ENCODE measurements at places on chromosomes 13 and 19. TPM values are rescaled to one million over a fixed set of nuclear protein-coding genes. Genes with fewer than 3 reads are reported as not detected.

DNA sequence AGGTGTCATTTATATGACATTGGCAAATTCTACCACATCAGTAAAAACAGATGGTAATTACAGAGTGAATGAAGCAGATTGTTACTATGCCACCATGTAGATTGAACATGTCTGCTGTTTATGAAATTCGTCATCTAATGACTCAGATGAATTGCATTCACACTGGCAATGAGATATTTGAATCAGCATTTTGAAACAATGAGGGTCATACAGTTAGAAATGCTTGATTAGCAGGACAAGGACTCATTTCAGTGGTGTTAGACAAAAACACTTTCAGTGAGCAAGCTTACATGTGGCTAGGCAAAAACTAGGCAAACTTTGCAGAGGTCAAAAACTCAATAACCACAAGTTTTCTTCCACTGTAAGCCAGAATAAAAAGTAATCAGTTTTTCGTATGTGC, 1165.0 kb downstream of the SLITRK1 start:
- DNase-seq, result no peak

DNA sequence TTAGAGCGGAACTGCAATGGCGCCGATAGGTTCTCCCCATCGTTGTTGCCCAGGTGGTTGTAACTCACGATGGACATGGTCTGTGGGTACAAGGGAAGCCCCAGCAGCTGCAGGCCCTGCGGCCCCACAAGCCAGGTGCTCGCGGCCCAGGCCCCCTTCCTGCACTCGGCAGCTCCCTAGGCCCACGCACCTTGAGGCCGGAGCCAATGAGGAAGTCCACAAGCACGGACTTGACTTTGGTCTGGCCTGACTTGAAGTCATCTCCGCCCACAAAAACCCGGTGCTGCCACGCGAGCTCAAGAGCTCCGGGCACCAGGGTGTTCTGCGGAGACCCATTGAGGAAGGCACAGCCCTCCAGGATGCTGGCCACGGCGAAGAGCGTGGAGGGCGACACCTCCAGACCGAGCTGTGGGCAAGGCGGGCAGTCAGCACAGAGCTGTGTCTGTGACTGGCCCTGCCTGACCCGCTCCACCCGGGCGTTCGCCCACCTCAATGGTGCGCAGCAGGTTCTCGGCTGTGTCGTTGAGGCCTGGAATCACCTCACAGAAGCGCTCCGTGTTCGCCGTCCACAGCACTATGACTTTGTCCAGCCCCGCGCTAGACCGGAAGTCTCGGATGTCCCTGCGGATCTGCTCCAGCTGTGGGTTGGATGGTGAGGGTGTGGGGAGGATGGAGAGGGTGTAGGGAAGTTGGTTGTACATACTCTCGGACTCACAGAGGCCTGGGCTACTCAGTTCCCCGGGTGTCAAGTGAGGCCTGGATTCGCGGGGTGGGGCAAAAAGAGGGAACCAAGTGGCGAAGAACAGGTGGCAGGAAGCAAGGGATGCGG, 1.9 kb downstream of the ISYNA1 start:
- DNase-seq, result no peak

- DNase-seq, result no peak
Observed at GRCh38 chr13:97979051-97979450, 25.6 kb downstream of the IPO5 start.

SOX1 gene
- not detected for total RNA-seq

GRCh38 chr13:65600702-65601101, 1629.4 kb downstream of the PCDH9 start:
- no peak for DNase-seq

DNA sequence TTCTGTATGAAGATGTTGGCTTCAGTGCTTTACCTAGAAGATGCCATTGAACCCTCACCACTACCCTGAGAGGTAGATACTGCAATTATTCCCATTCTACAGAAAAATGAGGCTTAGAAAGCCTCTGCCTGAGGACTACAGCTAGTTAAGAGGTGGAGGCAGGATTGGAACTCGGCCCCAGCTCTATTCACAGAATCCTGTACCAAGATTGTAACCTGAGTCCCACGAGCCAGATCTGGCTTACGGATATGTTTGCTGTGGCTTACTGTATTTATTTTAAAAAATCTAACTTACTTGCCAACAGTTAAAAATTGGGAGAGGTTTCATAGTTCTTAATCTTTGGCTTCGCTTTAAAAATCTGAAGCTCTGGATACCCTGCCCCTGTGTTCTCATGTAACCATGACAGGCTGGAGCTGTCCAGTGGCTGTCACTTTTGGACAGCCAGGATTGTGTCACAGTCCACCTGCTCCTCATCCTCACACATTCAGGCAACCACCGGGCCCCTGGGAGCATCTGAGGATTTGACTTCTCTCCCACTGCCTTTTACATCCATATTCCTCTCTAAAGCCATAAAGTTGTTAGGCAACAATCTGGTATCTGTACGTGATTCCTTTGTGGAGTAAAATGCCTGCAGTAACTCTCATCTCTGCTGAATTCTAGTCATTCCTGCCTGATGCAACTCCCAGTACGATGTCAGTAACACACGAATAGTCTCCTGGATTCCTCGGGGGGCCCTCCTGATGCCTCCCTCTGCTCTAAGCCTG, 160.8 kb upstream of the SERP2 start:
- no peak for DNase-seq

- DNase-seq, result no peak
Observed at GRCh38 chr13:73054712-73055111, 4.1 kb upstream of the KLF5 start.

DNA sequence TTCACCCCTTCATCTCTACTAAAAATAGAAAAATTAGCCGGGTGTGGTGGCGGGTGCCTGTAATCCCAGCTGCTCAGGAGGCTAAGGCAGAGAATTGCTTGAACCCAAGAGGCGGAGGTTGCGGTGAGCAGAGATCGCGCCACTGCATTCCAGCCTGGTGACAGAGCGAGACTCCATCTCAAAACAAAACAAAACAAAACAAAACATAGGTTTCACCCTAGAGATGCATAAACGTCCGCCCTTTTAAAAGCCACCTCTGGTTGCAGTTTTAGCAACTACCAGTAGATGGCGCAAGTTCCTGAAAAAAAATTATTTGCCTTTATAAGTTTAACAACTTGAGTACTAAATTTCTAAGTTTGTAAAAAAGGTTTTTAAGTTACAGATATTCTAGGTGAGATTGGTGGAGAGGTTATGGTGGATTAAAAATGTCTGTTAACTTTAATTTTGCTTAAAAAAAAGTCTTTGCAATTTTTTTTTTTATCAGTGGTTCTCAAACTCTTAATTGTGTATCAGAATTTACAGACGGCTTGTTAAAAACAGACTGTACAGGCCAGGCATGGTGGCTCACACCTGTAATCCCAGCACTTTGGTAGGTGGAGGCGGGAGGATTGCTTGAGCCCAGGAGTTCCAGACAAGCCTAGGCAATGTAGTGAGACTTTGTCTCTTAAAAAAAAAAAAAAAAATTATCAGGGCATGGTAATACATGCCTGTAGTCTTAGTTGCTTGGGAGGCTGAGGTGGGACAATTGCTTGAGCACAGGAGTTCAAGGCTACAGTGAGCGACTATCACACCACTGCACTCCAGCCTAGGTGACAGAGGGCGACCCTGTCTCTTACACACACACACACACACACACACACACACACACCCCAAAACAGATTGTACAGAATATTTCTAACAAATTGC, 42.1 kb downstream of the NAA16 start:
- DNase-seq, result peak; percentile 86

- DNase-seq, result no peak
Observed at GRCh38 chr13:26343816-26344215, 89.9 kb downstream of the CDK8 start.

- no peak for DNase-seq
Observed at GRCh38 chr19:33712268-33712667, 84.4 kb upstream of the KCTD15 start.

TNNT1 gene
- total RNA-seq, result not detected
